Astrocyte (in vitro differentiated cells and primary cell): ENCODE measurements at places on chromosomes 16 and 17.

GRCh38 chr16:75012380-75013081 is 13.7 kb downstream of the ZNRF1 start:
- no peak for DNase-seq

DNA sequence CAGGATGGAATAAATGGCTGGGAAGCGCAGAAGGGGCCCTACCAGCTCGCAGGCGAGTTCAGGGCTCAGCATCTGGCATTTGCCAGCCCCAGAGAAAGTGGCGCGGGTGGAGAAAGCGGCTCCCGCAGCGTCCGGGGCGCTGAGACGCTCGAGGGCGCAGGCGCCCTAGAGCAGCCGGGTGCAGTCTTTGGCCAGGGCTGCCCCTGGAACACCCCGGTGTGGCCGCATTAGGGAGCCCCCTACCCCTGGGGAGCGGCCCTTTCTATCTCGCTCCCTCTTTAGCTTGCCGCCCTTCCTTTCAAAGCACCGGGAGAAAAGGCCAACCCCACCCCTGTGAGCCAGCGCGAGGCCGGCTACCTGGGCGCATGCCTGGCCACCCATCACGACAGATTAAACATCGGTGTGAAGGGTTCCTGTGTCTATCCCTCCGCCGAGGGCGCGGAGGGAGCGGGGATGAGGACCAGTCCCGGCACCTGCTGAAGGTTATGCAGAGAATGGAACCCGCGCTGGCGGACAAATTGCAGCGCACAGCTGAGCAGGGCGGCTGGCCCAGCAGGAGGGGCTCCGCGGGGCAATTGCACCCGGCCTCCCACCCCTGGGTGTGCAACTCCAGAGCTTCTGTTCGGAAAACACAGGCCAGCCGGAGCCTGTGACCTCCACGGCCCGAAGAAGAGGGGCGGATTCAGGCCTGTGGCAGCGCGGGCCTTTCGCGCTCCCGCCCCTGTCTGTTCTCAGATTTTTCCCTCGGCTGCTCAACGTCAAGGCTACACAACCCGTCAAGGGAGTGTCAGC is 15.6 kb upstream of the FOXF1 start:
- DNase-seq: no peak

GRCh38 chr16:10664720-10665126 is 30.0 kb downstream of the TEKT5 start:
- no peak for DNase-seq

- no peak for DNase-seq
Observed at GRCh38 chr17:11916091-11916490, 81.2 kb downstream of the ZNF18 start.

- DNase-seq: no peak
Observed at GRCh38 chr16:53428681-53429080, 5.6 kb upstream of the RBL2 start.

DNA sequence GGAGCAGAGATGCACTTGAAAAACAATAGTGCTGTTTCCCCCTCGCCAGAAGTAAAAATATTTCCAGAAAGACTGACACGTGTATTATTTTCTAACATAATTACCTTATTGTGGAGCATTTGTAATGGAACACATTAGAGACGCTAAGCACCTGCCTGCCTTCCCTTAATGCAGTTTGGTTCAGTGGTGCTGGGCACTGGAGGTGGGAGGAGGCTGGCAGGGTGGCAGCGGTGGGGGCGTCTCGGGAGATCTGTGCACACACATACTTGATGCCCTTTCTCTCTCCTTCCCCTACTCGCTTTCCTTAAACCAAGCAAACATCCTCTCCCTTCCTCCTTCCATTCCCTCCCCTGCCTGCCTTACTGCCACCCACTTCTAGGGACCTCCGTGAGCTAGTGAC is 156.6 kb upstream of the SDK2 start:
- no peak for DNase-seq

DNA sequence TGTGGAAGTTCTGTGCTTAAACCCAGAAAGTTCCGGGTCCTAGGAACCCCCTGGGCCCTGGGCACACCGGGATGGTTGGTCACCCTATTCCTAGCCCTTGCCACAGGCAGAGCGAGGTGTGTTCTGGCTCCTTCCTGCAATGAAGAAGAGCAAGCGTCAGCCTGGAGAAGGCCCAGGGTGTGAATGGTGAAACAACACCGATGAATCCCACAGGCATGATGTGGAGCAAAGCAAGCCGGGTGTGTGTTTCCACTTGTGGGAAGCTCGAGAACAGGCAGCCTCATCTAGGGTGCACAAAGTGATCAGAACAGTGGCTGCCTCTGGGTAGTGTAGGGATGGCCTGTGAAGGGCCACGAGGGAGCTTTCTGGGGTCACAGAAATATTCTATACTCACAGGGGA is 13.8 kb downstream of the KCNG4 start:
- DNase-seq: no peak

DNA sequence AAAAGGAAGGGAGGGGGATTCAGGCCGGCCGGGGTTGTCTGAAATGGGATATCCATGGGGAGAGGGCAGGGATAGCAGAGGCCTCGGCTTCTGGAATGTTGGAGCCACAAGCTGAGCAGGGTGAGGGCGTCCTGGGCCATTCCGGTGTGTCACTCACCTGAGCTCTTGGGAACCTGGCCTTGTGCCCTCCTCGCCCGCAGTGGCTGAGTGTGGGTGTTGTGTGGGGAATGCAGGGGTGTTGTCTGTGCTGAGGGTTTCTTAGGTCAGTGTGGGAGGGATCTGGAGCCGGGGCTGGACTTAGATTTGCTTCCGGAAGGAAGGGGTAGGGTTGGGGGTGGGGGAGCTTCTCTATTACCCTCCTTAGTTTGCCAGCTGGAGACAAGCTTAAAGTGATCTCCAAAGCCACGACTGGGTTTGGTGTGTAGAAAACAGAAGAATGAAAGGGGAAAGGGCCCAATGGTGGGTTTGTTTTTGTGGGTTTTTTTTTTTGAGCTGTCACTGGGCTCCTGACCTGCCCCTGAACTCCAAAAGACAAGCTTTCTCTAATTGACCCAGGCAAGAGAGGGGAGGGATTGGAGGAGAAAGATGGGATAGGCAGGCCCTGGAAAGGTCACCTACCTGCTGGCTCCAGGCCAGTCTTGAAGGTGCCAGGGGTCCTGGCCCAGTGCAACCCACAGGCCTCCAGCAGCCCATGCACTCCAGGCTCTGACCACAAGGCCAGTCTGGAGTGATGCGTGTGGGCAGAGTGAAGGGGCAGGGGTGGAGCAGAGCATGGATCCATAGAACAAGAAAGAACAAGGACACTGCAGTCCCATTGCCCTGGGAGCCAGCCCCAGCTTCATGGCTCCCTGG is at the start of gene SULT1A2:
Gene SULT1A2, minus strand, starts transcription at position 211 of the 852 bp plus-strand sequence. CDS start 1,120 bp downstream, outside the sequence.
- DNase-seq: peak; percentile 15

GRCh38 chr16:27700304-27700995 is 150.5 kb downstream of the KATNIP start:
- DNase-seq: no peak

DNA sequence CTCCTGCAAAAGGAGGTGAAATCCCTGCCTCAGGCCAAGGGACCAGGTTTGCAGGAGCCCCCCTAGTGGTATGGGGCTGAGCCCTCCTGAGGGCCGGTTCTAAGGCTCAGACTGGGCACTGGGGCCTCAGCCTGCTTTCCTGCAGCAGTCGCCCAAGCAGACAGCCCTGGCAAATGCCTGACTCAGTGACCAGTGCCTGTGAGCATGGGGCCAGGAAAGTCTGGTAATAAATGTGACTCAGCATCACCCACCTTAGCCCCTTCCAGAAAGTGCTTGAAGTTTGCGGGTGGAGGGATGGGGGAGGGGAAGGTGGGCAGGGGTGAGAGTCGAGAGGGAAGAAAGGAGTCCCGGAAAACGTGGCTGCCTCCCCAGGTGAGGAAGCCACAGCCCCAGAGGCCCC is 2.1 kb downstream of the MC1R start:
- DNase-seq: peak; percentile 55
